ENCODE measurements at places on chromosomes 13 and 19.

DNA sequence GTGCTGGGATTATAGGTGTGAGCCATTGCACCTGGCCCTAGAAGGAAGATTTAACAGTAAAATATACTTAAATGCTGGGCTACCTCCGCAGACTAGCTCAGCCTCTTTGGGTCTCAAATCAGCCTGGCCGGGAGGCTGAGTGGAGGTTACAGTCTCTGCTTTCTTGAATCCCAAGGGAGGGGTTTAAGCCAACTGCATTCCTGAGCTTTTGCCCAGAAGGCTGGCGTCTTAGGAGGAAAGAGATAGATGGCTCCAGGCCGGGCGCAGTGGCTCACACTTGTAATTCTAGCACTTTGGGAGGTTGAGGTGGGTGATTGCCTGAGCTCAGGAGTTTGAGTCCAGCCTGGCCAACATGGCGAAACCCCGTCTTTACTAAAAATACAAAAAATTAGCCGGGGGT is 623 bp upstream of the C5AR1 start:
- peak; percentile 30 for DNase-seq

DNA sequence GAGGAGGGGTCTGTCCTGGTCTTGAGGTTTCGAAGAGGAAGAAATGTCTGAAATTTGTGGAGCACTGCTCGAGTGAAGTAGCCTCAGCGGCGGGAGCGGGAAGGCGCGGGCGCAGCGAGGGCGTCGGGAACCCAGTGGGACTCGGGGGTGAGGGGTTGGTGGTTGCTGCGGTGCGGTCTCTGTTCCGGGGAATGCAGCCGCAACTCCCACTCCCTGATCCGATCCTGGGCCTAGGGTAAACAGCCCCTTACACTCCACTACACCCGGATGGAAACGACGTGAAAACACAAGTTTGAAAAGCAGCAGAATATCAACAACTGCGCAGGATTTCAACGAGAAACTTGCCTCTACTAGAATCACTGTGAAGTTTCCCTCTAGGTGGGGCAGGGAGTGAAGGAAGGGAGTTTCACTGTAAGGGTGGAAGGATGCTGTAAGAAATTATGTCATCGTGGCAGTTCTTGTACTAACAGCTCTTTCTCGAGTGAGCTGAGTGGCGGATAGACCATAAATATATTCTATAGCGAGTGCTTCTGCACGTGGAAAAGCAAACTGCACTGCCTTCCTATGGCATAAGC is 2.0 kb upstream of the KLF12 start:
- DNase-seq = peak; percentile 52

GRCh38 chr13:70817576-70817975 is 709.3 kb upstream of the KLHL1 start:
- peak; percentile 11 for DNase-seq

DNA sequence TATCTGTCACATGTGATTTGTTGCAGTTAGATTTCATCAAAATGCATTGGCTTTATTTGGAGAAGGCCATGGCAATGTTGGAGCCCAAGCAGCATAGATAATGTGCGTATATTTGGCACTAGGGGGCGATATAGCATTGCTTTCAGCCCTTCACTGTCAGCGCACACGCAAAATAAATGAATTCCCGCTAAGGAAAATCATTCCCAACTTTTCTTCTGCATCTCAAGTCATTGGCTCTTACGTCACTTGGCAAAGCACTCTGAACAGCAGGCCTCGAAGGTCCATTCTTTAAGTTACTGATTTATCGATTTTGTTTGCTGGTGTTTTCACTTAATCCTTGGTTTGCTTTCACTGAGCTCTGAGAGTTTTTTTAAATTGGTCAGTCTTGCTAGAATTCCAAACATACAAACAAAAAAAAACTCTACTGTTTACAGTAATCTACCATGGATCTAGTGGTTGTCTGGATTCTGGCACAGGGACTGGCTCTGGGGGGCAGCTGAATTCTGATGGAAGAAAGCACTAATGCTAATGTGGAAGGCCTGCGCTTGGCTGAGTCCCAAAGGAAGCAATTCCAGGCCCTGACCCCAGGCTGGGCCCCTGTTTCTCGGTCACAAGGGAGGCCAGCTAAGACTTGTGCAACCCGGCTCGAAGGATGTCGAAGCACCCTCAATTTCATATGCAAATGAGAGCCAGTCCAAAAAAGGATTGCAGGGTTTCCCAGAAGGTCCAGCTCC is 97.7 kb upstream of the IPO5 start:
- peak; percentile 87 for DNase-seq

DNA sequence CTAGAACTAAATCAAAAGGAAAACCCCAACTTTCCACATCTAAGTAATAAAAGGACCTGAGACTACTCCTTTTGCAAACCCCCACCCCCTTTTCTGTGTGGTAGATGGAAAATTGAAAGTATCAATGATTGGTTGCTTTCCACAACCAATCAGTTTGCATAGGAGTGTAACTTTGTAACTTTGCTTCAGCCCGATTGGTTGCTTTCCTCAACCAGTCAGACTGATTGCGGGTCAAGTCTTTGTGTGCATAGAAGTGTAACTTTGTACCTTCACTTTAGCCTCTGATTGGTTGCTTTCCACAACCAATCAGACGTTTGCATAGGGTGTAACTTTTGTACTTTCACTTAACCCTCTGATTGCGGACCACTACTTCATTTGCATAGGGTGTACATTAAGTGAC is 8.0 kb upstream of the B3GLCT start:
- DNase-seq = no peak

- peak; percentile 97 for DNase-seq
Measured at GRCh38 chr19:43532962-43533545, at the start of gene ZNF575. Gene ZNF575, plus strand, starts transcription at chr19:43533188. Its CDS starts 1,235 bp downstream, at chr19:43534423.

- no peak for DNase-seq
Measured at GRCh38 chr13:41282129-41282571, 18.8 kb upstream of the MTRF1 start.

DNA sequence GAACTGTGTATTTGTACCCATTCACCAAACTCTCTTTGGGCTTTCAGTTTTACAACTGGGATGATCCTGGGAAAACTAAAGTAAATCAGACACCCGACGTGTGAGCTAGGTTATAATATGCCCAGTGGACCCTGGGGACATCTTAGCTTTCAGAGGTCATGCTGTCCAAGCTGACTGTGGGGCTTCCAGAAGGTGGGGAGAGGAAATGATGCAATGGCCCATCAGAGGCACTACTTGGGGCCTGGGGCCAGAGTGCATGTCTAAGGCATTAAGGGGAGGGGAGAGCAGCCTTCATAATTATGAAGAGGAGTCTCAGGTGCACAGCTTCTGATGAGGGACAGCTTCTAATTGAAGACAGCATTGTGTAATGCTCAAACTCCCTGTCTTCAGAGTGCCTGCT is 30.9 kb downstream of the ALOX5AP start:
- DNase-seq = no peak

DNA sequence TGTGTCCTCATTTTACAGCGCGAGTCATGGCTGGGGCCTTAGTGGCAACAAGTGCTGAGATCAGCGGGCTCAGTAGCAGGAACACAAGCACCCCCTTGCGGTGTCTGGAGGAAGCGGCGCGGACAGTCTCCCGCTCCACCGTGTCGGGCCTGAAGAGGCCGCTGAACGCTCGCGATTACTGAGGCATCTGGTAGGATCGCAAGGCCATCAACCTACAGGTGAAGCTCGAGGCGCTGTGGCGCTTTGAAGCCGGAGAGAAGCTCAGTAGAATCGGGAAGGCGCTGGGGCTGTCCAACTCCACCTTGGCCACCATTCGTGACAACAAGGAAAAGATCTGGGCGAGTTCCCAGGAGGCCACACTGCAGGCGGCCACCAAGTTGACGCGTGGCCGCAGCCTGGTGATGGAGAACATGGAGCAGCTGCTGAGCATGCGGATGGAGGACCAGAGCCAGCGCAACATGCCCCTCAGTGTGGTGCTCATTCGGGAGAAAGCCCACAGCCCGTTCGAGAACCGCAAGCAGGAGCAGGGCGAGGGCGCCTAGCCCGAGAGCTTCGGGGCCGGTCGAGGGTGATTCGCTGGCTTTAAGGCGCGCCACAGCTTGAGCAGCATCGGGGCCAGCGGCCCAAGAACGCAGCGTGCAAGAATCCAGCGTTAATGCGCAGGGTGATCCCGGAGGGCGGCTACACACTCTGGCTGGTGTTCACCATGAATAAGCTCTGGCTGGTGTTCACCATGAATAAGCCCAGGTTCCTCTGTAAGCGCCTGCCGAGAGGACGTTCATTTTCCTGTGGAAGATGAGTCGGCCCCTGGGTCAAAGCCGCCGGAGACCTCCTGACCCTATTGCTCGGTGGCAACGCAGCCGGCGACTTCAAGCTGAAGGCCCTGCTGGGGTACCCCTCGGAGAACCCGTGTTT is 8.3 kb upstream of the MZF1 start:
- DNase-seq = peak; percentile 84

DNA sequence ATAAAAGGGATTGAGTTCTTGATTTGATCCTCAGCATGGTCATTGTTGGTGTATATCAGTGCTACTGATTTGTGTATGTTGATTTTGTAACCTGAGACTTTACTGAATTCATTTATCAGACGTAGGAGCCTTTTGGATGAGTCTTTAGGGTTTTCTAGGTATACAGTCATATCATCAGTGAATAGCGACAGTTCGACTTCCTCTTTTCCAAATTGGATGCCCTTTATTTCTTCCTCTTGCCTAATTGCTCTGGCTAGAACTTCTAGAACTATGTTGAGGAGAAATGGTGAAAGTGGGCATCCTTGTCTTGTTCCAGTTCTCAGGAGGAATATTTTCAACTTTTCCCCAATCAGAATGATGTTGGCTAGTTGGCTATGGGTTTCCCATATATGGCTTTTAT is 27.0 kb downstream of the POMP start:
- DNase-seq = no peak

GRCh38 chr13:44498502-44498901 is 77.6 kb downstream of the TSC22D1 start:
- DNase-seq = no peak

DNA sequence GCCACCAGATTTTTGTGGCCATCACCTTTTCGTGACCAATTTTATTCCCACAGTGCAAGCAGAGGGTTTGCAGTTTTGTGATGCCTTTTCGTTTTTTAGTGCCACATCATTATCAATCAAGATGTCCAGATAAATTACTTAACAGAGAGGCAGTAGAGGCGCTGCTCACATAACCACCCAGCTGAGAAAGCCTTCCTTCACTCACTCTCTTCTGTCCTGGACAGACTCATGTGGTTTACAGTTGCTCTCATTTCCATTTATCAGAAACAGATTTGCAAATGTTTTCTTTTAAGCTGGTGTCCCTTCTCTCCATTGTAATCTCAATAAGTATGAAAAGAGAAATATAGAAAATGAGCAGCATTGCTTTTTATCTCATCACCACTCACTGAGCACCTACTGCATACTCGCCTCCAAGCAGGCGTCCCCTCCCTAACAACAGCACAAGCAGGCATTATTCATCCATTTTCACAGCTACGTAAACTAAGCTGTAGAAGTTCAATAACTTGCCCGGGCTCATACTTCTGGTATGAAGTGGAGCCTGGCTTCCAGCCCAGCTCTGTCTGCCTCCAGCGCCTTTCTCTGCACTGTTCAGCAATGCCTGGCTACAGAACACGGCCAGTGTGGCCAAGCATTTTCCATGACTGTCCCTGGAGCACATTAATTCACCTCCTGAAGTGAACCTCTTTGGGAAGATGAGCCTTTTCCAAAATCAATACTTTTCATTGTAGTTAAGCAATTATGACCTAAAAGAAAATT is 34.6 kb upstream of the KATNAL1 start:
- peak; percentile 92 for DNase-seq

- DNase-seq = no peak
Measured at GRCh38 chr13:29266756-29267733, 328.4 kb downstream of the SLC7A1 start.

GRCh38 chr13:38535261-38535660 is 151.6 kb upstream of the FREM2 start:
- no peak for DNase-seq

DNA sequence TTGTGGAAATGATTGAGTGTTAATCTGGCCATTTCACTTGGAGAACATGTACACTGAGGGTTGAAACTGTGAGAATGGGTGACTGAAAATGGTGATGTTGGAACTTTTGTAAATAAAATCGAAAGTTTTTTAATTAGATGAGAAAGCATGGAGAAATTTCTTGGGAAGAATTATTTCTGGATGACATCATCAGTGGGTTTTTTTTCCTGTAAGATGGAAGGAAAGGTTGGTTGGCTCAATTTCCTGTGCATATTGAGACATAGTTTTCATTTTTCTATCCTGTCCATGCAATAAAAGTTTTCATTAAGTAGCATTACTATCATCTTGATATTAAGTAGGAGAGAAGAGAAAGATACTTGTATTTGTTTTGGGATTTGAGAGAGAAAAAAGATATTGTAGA is 120.6 kb upstream of the HTR2A start:
- DNase-seq = peak; percentile 39

GRCh38 chr19:4705413-4706131 is 18.1 kb downstream of the DPP9 start:
- DNase-seq = no peak

GRCh38 chr19:16148443-16149229 is 5.2 kb downstream of the HSH2D start:
- DNase-seq = no peak

DNA sequence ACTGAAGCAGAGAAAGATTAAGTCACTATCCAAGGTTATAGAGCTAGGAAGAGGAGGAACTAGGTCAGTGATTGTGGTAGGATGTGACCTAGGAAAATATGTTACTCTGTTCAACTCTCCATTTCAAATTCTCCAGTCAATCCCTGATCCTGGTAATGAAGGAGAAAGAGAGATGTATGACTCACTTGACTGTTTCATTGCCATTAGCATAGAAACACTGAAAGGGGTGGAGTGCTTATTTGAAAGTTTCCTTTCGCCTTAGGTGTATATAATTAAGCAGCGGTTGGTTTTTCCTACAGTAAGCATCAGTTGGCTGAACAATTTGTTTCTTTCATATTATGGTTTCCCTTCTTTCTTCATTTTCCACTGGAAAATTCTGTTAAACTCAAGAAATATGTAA is 198.1 kb upstream of the CSNK1A1L start:
- no peak for DNase-seq

- DNase-seq = peak; percentile 46
Measured at GRCh38 chr19:15288146-15288963, 44.0 kb downstream of the BRD4 start.

DNA sequence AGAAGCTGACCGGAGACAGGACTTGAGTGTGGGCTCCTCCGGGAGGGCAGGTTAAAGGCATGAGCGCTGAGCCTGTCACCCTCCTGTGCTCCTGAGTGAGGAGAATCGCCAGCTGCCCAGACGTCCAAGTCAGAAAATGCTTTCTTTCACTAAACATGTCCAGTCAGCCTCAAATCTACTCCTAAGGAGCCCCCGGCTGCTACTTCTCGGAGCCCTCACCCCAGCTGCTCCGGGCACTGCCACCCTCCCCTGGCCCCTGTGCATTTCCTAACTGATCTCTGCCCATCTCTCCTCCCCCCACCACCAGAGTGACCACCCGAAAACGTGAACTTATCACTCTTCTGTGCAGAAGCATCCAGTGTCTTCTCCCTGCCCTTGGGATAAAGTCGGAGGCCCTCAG is 277.5 kb upstream of the SOX1 start:
- no peak for DNase-seq

- peak; percentile 54 for DNase-seq
Measured at GRCh38 chr13:41601718-41602445, 144.5 kb downstream of the RGCC start.
